GM06990 (cell line): ENCODE measurements at places on chromosomes 7 and 10.
A peak's percentile ranks its signal among the peaks of the same experiment; 100 is the strongest.

DNA sequence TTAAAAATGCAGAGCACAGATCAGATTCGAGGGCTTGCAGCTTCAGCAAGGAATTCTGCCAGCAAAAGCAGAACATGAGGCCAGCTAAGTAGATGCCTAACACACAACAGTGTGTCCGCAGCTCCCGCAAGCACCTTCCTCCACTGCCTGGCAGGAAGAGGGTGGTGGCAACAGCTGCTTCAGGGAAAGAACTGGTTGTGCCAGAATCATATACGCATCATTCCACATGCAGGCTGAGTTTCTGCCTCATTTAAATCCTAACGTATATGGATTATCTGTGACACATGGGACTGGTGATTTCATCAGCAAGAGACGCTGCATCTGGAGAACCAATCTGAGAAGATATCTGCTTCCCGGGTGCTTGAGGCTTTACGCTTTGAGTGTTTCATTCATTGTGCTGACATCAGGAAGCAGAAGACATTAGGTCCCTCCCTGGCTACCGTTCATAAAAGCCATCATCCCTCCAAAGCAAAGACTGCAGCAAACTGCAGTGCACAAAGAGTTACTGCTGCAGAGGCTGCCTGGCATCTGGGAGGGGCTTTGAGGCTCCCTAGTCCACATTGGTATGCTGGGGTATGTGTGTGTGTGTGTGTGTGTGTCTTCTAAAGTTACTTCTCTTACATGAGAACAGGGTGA is 78.8 kb downstream of the FAM13C start:
- no peak for DNase-seq

DNA sequence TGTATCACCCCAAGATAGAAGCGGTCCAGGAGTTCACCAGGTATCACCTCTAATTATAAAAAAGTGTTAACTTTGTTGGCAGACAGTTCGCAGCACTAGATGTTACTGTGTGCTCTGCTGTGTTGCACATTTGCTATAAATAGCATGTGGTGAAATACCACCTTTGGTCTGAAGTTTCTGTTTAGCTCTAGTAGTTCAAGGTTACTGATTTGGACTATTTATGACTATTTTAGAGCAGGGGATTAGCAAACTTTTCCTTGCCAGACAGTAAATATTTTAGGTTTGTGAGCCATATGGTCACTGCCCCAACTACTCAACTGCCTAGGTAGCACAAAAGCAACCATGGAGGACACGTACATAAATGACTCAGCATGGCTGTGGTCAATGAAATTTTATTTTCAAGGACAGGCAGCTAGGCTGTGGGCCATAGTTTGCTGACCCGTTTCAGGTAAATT is 16.5 kb downstream of the DENND10 start:
- DNase-seq = peak; percentile 68

GRCh38 chr7:50908628-50909290 is 126.1 kb upstream of the GRB10 start:
- no peak for DNase-seq

DNA sequence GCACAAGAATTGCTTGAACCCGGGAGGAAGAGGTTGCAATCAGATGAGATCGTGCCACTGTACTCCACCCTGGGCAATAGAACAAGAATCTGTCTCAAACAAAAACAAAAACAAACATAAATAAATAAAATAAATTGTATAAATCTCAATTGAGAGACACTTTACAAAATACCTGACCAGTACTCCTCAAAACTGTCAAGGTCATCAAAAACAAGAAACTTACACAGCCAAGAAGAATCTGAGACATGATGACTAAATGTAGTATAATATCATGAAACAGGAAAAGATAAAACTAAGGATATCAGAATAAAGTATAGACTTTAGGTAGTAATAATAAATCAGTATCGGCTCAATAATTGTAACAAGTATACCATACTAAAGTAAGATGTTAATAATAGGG is 26.9 kb upstream of the SEPTIN7 start:
- no peak for DNase-seq

DNA sequence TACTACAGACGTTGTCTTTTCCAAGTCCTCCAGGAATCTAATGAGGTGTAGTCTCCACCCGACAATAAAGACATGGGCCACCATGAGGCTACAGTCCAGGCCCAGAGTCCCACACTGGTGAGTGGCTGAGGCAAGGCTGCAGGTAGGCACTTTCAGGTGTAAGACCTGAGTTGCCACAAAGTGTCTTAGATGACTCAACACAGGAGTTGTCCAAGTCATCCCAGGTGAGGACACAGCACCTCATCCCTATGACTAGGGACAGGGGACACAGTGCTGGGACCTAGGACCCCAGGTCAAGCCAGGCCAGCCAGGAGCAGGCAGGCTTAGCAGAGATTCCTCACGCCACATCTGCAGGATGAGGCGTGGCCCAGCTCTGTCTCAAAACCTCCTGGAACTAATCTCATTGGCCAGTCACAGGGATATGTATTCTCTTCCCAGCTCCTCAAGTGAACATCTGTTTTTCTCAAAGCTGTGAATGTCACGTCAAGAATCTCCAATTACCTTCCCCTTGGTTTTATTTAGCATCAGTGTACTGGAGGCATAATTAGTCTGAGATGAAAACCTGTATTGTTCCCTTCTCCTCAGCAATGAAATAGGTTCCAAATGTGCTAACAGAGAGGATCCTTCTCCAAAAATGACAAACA is 254.6 kb downstream of the GRID1 start:
- DNase-seq = no peak

DNA sequence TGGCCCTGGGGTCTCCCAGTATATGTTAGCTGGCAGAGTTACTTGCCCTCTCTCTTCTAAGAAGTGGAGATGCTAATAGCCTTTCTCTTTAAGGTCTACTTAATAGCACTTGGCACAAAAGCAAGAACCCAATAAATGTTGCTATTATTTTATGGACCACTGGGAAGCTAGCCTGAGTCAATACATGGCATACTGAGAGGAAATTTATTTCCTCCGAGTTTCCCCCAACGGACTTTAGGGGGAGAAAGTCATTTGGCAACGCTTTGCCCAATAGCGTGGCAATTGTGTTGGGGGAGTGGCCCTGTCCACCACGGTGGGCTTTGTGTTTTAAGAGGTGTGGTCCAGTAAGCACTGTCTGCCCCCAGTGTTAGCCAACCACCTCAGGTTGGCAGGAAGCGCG is 87.4 kb upstream of the SMNDC1 start:
- DNase-seq = no peak

DNA sequence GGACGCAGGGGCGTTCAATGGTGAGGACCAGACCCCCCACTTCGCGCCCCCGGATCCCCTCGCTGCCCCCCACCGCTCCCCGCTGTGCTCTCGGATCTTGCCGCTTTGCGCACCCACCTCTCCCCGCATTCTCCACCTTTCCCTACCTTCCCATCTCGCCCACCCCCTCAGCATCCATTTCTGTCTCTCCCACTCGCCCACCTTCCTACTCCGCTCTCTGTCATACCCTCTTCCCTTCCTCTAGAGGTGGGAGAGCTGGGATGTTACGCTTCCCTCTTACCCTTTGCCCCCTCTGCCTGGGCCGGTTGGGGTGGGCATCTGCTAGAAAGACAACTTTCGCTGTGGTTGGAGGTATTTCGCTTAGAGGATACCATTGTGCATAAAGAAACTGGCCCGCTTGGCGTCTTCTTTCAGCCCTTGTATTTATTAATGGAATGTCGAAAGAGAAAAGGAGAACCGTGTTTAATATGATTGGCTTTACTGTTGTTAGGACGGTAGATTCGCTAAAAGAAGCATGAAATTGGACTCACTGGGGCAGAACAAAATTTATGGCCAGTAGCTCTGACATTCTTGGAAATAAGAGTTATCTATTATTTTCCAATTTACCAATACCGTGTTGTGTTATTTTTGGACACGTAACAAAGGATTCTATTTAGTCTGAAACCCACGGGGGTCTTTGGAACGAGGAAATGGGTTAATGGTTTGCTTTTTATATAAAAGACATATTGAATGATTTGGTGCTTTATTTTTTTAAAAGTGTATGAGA is 873 bp downstream of the PRKAR2B start:
- DNase-seq = no peak

DNA sequence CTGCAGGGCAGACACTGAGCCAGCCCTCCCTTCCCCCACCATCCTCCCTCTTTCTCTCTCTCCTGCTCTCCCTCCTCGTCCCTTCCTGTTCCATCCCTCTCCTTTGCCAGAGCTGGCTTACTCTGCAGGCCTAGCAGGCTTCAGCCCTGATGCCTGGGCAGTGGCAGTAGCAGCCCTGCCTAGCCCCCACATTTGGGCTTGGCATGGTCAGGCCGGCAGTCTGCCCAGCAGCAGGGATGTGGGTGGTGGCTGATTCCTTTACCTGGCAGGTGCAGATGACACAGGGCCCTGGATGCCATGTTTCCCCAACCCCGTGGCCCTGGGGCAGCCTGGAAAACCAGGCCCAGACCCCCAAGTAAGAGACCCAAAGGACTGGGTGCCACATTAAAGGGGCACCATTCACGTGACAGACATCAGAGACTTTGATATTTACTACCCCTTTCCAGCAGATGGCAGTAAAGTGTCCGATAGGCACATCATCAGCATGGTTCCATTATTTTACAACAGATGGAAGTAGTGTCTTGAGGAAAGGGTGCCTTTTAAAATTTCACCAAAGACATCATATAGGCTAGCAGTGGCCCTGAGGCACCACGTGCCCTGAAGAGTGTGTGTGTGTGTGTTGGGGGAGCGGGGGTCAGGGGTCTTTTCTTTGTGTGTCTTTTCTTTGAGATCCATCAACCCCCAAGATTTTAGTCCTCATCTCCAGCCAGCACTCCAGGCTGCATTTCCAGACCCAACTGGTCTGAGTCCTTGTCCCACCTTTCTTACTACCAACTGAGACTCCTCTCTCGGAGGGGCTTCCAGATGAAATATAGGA is 5.9 kb downstream of the KCP start:
- DNase-seq = peak; percentile 45

GRCh38 chr7:50644586-50644985 is 79.4 kb upstream of the DDC start:
- no peak for DNase-seq
